ENCODE measurements at places on chromosomes 5 and 9. TPM values are rescaled to one million over a fixed set of nuclear protein-coding genes. Genes with fewer than 3 reads are reported as not detected.

Gene BARX1
- not detected for total RNA-seq

Gene GRM6
- total RNA-seq = not detected

Gene RNF224
- total RNA-seq = not detected

Gene PTGES
- 14.2 TPM for total RNA-seq

Gene GRIN1
- not detected for total RNA-seq

- no peak for DNase-seq
Observed at GRCh38 chr5:166329149-166329800, 1962.2 kb upstream of the WWC1 start.

DNA sequence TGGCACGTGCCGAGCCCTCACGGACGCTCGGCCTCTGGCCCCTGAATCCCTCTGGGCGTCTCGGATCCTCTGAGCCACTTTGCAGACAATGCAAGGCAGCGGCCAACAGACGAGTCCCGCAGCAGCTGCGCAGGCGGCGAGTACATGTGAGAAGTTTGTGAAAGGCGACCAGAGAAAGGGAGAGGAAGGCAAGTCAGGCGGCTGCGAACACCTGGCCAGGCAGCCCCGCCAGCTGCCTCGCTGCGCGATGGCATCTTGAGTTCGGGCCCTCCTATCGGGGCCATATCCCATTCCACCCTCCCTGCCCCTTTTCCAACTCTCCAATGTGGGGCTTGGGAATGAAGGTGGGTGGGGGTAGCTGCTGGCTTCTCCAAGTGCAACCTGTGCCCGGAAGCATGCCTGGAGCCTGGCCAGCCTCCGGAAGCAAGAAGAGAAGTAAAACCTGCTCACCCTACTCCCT, 4.5 kb upstream of the POU4F3 start:
- DNase-seq = no peak

DNA sequence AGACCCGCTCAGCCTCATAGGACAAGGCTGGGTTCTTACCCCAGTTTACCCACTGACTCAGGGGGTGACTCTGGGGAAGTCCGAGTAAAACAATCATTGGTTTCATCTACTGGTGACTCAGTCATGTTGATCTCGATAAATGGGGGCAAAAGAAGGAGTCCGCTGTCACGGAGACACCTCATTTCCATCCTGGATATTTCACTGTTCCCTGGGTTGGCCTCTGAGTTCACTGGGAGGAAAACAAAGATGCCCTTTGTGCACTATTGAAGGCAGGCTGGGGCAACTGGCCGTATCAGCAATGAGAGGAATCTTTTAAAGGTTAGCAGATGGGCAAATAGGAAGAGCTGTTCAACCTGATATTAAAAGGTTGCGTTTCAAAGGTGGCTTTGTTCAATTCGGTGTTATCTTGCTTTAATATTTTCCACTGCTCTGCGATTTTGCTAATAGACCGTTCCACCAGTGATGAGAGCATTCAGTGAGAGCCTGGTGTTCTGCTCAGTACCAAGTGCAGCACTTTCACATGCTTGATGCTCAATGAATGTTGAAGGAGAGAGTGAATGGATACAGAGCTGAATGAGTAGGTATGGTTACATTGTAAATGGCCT, 110.2 kb upstream of the EGFLAM start:
- DNase-seq = no peak

GRCh38 chr9:19087106-19088000, 15.4 kb downstream of the HAUS6 start:
- peak; percentile 36 for DNase-seq

DNA sequence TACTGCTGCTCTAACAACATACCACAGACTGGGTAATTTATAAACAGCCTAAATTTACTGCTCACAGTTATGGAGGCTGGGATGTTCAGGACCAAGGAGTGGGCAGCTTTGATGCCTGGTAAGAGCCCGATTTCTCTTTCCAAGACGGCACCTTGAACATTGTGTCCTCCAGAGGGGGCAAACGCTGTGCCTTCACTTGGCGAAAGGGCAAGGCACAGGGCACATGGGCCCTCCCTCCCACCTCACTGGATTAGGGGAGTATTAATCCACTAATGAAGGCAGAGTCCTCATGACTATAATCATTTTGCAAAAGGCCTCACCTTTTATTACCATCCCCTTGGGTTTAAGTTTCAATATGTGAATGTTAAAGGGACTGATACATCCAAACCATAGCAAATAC, 397.7 kb downstream of the TMEM38B start:
- DNase-seq = no peak

DNA sequence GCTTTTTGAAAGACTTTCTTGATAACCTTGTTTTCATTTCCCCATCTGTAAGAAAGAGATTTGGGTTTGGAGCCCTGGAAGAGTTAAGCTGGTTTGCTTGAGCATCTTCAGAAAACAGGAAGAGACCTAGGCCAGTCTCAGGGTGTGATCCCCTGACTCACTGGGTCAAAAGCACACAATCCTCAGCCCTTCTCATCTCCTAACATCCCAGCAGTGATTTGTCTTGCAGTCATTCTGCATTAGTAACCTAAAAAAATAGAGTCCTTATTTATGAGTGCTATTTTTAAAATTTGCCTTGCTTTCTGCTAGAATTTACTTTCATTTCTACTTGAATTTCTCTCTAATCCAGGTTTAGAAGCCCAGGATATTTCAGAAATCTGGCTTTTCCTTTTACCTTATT, 16.4 kb upstream of the ARSB start:
- DNase-seq = no peak

- DNase-seq = no peak
Observed at GRCh38 chr9:121192959-121193640, 8.6 kb downstream of the RAB14 start.

Data from H4 (cell line).